T-cell (primary cell): ENCODE measurements at places on chromosomes 16 and 17.

- no peak for DNase-seq
Measured at GRCh38 chr16:87584271-87584670, 18.0 kb upstream of the JPH3 start.

- no peak for DNase-seq
Measured at GRCh38 chr16:17515421-17516210, 44.9 kb upstream of the XYLT1 start.

GRCh38 chr17:33120103-33120502, 128.5 kb downstream of the SPACA3 start:
- no peak for DNase-seq

GRCh38 chr16:66590322-66590721, 11.1 kb downstream of the CMTM2 start:
- DNase-seq = no peak

- no peak for DNase-seq
Measured at GRCh38 chr17:5694551-5694950, 110.2 kb upstream of the NLRP1 start.

GRCh38 chr17:49592263-49592662, 16.6 kb downstream of the NXPH3 start:
- DNase-seq = no peak

- DNase-seq = no peak
Measured at GRCh38 chr17:9818760-9819159, 3.1 kb downstream of the GSG1L2 start.
